COR-L47 (cell line): ENCODE measurements at places on chromosomes 1 and 21.

DNA sequence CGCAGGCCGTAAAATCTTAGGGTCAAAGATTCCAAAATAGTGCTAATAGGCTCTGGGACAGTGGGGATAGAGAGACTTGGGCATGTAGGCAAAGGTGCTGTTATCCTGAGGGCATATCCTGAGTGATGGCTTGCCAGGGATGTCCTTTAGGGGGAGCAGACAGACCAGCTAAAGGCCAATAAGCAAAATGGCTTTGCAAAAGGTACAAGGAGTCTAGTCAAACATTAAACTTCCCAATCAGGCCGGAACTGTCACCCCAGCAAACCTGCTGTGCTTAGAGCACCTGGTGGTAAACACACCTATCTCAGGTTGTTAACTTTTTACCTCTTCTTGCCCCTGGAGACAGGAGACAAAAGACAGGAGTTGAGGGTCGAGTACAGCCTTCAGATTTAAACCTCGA lies 49.1 kb downstream of the TRABD2B start:
- DNase-seq, result no peak

DNA sequence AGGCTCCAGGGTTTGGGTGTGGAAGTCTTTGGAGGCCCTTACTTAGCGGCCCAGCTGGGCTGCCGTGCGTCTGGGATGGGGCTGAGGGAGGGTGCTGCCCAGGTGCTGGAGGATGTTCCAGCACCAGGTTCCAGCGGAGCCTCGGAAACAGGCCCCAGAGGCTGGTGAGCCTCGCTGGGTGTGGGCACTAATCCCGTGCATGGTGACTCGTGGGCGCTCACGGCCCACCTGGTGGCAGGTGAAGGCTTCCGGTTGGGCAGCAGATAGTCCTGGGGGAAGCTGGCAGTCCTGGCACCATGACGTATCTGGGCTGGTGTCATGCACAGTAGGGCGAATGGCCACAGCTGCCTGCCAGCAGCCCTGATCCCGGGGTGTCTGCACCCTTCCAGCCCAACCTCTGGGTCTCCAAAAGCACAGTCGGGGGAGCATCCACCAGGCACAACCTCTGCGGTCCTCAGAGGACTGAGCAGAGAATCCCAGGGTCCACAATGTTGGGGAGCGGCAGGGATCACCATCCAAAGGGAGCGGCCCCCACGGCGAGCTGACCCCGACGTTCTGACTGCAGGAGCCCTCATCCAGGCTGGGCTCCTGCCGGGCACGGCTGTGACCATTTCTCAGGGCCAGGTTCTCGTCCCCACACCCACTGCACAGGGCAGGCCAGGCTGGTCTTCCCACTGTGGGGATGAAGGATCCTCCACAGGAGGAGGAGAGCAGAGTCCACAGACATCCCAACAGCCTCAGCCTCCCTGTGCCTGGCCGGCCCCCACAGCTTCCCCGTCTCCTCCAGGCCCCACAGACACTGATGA lies 25.3 kb downstream of the FTCD start:
- DNase-seq, result no peak

- no peak for DNase-seq
These were observed 435.1 kb downstream of the KIF26B start for GRCh38 chr1:245589906-245590305.

DNA sequence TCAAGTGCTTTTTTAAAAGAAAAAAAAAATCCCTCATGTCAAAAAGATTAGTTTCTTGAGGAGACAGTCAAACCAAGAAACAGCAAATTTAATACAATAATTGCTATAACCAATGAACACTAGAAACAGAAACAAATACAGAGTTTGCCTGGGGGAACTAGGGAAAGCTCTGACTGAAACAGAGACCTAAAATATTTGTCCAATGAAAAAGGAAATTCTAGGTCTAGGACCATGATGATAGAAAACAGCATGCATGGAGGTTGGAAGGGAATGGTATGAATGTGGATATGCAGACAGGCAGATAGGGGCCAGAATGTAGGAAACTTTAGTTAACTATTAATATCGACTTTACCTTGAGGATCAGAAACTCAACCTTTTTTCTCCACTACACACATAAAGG lies 31.4 kb downstream of the RNF115 start:
- no peak for DNase-seq

DNA sequence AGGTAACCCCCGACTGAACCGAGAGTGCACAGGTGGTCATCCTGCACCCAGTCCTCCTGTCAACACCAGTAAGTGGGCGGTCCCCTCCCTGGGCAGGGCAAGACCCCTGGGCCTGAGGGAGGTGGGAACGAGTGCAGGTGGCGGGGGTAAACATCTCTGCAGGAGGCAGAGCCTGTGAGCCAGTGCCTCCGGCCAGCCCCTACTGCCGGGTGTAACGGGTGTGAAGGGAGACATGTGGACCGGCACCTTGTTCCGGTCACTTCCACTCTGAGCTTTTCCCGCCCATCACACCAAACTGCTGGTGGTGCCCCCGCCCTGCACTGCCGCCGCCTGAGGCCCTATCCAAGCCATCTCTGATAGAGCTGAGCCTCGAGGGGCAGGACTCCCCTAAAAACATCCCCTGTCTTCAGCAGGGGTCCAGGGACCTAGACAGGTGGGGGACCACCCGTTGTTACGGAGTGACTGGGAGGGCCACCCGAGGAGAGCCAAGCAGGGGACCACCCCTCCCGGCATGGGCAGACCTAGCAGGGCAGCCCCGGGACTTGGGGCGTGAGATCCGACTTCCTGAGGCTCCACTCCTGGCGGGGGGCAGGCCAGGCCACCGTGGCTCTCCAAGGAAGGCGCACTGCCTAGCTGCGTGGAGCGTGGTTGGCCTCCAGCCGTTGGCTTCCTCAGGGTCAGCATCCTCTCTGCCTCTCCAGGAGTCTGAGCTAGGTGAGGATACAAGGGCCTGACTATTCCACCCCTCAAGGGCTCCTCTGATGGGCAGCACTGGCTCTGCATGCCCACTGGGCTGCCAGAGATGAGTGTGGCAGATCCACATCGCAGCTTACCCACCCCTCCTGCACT lies 43.8 kb upstream of the LBR start:
- no peak for DNase-seq

GRCh38 chr1:36115200-36115669 lies 9.8 kb downstream of the COL8A2 start:
- DNase-seq, result no peak

DNA sequence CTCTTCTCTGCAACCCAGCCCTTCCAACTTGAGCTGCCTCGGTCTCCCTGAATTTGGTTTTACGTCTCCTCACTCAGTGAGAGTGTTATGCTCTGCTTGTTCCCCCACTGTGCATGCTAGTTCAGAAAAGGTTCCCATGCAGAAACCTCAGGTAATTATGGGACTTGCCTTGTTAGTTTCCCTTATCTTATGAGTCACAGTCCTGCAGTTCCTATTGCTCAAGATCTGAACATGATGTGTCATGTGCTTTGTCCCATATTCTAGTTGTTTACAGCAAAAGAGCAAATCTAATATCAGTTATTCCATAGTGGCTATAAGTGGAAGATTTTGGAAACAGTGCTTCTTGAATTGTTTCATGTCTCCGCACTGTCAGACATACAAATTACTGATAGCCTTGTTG lies 74.4 kb downstream of the DUSP10 start:
- no peak for DNase-seq

- no peak for DNase-seq
These were observed 906 bp upstream of the ADARB1 start for GRCh38 chr21:45073301-45074047.

GRCh38 chr1:44067266-44068250 lies 36.3 kb upstream of the SLC6A9 start:
- DNase-seq, result no peak

DNA sequence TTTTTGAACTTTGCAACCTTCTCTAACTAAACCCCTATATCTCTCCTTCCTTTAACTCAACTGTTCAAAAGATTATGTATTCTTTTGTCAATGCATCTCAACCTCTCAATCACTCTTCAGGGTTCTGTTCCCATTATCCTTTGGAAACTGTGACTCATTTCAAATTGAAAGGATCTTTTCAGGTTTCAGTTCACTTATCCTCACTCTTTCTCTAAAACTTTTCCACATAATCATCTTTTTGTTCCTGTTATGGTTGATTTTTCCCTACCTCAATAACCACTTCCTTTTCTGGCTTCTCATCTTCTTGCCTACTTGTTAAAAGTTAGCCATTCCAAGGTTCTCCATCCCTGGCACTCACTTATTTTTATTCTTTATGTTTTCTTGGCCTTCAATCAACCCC lies 56.2 kb upstream of the NUF2 start:
- no peak for DNase-seq
